ENCODE measurements at places on chromosomes 13 and 19.

GRCh38 chr19:19039901-19040300 is 6.5 kb downstream of the ARMC6 start:
- no peak for DNase-seq

- no peak for DNase-seq
Measured at GRCh38 chr13:33612641-33613638, 205.0 kb upstream of the RFC3 start.

DNA sequence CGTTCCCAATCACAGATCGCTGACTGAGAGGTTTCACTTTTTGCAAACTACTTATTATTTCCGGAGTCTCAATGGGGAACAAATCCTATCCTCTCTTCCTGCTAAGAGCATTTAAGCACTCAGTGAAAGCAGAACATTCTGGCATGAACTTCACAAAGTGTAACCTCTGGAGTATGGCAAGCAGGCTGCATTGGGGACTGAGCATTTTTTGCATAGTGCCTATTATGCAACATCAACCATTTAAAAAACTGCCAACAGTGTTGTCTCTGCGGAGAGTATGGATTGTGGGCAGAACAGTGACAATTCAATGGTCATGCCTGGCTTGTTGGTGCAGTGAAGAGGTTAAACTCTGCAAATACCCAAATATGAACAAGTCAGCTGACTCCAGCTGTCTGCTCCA is 484.6 kb downstream of the OLFM4 start:
- DNase-seq, result no peak

DNA sequence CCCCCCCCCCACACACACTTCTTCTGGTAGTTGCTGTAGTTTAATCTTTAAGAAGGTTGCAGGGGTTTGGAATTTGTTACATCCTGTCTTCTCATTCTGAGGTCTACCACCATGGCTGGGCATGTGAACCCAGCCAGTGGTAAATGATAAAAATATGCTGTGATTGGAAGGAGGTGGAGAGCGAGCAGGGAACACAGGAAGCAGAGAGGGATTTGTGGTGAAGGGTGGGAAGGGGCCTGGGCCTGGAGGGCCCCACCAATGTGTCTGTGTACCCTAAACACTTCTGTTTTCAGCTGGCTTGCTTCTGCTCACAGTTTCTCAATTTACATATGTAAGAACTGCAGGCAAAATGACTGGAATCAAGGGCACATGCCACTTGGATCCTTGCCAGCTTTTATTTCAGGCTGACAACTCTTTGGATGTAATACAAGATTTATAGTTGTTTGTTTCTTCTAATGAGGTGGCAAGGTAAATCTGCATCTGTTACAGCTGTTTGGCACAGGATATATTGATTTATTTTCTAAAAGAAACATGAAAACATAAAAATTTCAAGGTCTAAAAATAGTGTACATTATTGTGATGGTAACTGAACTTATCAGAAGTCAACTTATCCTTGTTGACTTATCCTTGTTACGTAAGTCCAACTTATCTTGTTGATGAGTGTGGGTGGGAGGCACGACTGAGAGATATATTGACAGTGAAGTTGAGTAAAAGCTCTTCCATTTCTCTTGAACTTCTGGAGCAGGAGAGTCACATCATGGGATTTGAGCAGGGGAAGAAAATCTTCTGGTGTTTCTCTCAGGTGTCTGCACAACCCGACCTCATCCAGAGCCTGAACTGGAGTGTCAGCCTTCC is 313.2 kb downstream of the SHISA2 start:
- DNase-seq, result no peak

- DNase-seq, result no peak
Measured at GRCh38 chr13:66585669-66586203, 644.4 kb downstream of the PCDH9 start.

GRCh38 chr13:84263354-84264069 is 381.2 kb upstream of the SLITRK1 start:
- no peak for DNase-seq

- no peak for DNase-seq
Measured at GRCh38 chr13:20140487-20140886, 20.4 kb downstream of the GJA3 start.

GRCh38 chr19:49949742-49950589 is 11.0 kb downstream of the SIGLEC11 start:
- no peak for DNase-seq

GRCh38 chr19:37975071-37975470 is 68.1 kb downstream of the SIPA1L3 start:
- no peak for DNase-seq
